Activated T-cell treated with anti-CD3 and anti-CD28 coated beads for 1 hour (primary cell): ENCODE measurements at places on chromosomes 1 and 21.

DNA sequence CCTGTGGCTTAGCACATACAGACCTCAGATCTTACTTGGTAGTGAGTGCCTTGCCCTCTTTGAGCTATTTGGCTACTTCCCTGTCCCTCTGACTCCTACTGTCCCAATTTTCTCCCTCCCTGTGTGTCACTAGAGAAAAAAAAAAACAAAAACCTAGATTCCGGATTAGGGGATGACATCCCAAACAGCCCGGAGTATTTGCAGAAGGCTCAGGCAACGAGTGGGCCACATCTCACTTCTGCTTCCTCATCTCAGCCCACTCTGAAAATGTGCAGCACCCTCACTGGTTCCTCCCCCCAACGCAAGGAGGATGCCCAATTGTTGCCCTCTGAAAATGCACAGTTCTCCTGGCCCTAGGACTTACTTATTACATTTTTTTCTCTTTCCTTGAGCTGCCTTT lies 4.9 kb downstream of the NHLH1 start:
- DNase-seq, result no peak

GRCh38 chr1:188154761-188155160 lies 1326.0 kb downstream of the PLA2G4A start:
- no peak for DNase-seq

DNA sequence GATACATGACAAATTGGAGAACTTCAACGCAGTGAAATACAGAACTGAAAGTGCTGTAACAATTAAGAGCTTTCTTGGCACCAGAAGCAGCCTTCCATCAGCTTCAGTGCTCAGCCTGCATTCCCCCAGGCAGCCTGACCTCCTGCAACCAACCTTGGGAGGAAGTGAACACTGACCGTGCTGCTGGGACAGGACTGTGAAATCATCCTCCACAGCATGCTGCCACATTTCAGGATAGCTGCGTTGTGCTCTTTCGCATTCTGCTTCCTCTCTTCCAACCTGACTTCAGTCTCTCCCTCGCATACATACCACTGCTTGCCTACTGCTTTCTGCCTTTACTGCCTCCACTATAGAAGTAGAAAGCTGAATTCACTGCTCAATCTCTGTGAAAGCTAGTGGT lies 388.6 kb downstream of the RWDD3 start:
- DNase-seq, result no peak

DNA sequence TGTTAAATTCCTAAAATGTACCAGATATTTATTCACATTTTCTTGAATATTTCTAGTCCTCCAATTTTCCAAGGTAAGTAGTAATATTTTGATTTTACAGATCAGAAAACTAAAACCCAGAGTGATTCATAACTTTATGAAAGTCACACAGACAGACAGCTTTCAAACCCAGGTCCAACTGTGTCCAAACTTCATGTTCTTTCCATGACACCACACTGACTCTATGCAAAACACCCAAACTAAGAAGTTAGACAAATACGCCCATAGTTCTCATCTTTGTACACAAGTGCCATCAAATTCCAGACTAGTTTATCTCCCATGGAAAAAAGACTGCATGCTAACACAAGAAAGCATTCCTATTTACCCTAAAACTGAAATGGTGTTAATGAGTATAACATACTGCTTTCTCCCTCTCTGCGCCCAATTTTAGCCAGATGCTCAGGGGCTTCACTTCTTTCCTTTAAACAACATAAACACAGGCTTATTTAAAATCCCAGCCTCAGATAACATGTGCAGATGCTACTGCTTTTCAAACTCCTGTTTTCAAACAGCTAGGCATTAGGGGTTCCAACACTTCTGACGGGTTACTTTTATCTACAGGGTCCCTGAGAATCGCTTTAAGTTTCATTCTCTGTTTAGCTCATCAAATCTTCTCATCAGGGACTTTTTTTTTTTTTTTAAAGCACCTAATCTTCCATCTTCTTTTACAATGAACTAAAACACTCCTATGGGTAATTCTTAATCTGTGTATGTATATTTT lies 44.6 kb downstream of the WASF2 start:
- DNase-seq, result no peak

DNA sequence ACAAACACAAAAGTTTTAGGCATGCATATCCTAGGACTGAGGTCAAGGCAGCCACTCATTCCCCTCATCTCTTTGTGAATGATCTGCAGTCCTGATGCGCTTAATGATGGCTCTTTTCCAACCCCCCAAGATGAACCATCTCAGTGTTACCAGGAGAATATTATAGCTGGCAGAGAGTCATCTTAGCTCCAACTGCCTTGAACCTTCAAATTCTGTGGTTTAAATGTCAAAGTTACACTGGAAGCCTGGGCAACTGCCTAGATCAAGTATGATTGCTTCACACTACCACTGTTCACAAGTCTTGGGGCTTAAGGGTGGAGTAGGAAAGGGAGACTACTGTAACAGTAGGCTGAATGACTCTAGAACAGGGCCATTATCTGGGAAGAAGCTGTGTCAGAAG lies 8.0 kb upstream of the MYBPHL start:
- DNase-seq, result no peak
